ENCODE measurements at places on chromosomes 11 and 22. TPM values are rescaled to one million over a fixed set of nuclear protein-coding genes. Genes with fewer than 3 reads are reported as not detected.

- no peak for DNase-seq
These were observed 2.2 kb downstream of the SMCO4 start for GRCh38 chr11:93540896-93541553.

- DNase-seq = no peak
These were observed 5.7 kb downstream of the ZFTA start for GRCh38 chr11:63762654-63763495.

DNA sequence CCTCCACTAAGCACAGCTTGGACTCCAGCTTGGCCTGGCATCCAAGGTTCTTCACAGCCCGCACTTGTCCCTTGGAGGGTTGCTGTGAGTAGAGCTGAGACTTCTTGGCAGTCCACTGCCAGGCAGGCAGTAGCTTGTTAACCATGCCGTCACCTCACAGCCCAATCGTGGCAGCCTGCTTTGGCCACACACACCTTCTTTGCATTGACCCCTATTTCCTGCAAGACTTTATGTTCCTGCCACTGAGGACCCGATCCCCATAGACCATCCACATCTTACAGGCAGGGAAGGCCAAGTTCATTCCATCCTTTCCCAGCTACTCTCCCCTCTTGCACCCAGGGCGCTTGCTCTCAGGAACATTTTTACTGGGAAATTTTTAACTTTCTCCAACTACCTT is 2.5 kb upstream of the PYGM start:
- no peak for DNase-seq

GRCh38 chr11:44192462-44193100 is 97.1 kb downstream of the EXT2 start:
- no peak for DNase-seq

DNA sequence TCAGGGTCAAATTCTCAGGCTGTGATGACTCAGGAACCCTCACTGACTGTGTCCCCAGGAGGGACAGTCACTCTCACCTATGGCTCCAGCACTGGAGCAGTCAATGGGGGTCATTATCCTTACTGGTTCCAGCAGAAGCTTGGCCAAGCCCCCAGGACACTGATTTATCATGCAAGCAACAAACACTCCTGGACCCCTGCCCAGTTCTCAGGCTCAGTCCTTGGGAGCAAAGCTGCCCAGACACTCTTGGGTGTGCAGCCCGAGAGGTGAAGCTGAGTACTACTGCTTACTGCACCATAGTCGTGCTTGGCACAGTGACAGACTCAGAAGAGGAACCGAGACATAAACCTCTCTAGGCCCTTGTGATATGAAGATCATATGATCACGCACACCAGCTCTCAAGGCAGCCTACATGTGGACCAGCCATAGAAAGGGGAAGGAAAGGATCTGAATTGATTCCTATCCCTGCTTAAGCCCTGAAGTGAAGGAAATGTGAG is 58.2 kb downstream of the ZNF280B start:
- DNase-seq = no peak

GRCh38 chr11:119699227-119699626 is 29.8 kb downstream of the NECTIN1 start:
- DNase-seq = no peak

DNA sequence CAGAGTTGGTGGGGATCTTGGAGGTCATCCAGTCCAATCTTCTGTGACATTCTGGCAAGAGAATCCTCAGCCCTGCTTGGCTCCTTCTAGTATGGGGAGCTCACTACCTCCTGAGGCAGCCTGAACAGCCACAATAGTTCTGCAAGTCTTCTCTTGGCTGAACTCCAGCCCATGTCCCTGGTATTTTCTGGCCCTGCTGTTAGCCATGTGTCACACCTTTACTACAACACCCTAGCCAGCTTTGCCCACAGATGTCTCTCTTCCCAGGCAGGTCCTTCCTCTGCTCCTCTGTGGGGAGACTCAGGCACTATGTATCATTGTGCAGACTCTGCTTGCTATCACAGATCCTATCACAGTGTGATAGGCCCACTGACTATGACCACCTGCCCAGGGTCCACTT is 297.7 kb downstream of the CTTN start:
- no peak for DNase-seq

GRCh38 chr11:66694732-66695207 is 17.1 kb upstream of the RBM4B start:
- DNase-seq = peak; percentile 96

- DNase-seq = no peak
These were observed 1.5 kb downstream of the CLCF1 start for GRCh38 chr11:67371911-67372320.

GRCh38 chr11:24635588-24636290 is 138.9 kb downstream of the LUZP2 start:
- peak; percentile 18 for DNase-seq

- DNase-seq = no peak
These were observed 7.9 kb upstream of the FLRT1 start for GRCh38 chr11:64027651-64028397.

DNA sequence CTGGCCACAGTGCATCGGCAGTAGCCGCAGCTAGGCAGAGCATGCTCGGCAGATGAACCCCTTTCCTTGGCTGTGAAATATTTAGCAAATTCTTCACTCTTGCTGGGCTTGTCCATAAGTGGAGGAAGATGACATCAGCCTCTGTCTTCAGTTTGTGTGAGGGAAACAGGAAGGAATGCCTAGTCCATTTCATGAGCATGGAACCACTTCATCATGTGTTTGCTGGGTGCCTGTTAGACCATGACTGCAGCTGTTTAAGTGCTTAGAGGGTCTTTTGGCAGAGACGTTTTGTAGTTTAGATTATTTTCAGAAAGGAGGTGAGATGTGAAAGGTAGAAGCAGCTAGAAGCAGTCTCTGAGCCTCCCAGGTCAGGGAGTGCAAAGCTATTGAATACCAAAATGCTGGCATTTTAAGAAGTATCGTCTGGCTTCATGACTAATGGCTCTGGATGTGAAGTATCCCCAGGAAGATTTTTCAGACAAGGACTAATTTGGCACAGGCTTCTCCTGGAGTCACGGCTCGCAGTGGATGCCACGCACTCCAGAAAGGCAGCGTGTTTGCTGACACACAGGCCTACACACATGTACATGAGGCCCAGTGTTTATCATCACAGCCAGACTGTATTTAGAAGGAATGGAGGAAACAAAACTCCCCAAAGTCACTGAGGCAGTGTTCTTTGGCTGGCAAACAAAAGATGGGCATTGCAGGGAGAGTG is 43.1 kb upstream of the GRAMD1B start:
- DNase-seq = no peak

DNA sequence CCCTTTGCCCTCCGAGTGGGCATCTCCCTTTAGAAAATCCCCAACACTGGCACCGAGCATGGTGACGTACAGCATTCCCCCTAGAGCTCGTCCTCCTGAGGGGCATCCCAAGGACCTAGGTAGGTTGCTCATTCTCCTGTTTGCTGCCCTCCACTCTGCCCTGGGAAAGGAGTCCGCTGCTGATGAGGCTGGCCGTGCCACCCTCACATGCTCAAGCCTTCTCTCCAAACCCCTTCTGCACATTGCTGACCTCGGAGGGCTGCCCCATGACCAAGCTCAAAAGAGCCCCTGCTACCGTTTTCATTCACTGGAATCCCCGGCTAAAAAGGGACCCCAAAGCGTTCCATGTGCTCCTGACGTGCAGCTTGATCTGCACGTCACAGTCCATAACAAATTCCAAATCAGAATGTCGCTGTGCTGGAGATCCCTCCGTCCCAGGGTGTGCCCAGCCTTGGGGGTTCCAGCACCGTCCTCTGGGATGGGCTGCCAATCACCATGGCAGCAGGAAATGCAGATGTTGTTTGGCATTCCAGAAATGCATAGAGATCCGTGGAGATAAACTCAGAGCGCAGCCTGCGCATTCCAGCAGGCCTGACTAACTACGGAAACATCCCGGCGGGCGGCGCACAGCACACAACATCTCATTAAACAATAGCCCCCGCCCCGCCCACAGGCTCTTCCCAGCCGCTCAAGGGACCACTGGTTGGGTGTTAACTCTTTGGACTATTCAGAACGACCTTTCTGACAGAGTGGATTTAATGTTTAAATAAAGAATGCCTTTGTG is 26.3 kb upstream of the GNB1L start:
- DNase-seq = peak; percentile 95

GRCh38 chr11:114036958-114037357 is 22.6 kb upstream of the ZBTB16 start:
- DNase-seq = no peak

DNA sequence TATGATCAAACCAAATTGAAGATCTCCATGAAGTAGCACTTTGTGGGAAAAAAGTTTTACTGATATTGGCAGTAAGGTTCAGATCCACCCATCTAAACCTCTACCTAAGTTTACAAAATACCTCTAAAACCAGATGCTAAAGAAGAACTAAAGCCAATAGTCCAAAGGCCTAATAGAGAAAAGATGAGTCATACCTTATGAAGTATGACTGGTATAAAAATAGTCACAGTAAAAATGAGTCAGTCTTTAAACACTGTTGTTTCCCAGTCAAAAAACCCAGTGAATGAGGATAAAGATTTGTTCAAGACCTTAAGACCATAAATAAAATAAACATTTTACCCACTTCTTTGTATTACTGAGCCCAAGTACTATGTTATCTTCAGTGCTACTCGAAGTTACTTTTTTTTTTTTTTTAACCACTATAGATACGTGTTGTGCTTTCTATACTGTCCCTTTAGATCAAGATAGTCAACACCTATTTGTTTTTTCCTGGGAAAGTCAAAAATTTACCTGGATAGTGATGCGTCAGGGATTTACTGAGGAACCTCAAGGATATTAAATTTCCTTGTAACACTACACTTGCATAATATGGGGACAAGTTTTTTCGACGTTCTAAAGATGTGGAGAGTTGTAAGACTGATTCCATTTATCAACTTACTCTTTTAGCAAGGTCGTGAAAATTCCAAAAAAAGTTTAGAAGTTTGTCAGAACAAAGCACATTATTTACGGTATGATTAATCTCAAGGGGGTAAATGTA is 87.3 kb downstream of the CCDC73 start:
- DNase-seq = peak; percentile 89

DNA sequence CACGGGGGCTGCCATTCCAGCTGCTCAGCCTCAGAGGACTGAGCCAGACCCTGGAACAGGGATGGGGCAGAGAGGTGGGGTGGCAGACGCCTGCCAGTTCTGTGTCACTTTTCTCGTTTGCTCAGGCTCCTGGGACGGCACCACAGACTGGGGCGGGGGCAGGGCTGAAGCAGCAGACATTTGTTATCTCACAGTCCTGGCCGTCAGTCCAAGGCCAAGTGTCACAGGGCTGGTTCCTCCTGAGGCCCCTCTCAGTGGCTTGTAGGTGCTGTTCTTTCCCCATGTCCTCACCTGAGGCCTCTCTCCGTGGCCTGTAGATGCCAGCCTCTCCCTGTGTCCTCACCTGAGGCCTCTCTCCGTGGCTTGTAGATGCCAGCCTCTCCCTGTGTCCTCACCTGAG is 24.7 kb downstream of the TPCN2 start:
- DNase-seq = no peak

DNA sequence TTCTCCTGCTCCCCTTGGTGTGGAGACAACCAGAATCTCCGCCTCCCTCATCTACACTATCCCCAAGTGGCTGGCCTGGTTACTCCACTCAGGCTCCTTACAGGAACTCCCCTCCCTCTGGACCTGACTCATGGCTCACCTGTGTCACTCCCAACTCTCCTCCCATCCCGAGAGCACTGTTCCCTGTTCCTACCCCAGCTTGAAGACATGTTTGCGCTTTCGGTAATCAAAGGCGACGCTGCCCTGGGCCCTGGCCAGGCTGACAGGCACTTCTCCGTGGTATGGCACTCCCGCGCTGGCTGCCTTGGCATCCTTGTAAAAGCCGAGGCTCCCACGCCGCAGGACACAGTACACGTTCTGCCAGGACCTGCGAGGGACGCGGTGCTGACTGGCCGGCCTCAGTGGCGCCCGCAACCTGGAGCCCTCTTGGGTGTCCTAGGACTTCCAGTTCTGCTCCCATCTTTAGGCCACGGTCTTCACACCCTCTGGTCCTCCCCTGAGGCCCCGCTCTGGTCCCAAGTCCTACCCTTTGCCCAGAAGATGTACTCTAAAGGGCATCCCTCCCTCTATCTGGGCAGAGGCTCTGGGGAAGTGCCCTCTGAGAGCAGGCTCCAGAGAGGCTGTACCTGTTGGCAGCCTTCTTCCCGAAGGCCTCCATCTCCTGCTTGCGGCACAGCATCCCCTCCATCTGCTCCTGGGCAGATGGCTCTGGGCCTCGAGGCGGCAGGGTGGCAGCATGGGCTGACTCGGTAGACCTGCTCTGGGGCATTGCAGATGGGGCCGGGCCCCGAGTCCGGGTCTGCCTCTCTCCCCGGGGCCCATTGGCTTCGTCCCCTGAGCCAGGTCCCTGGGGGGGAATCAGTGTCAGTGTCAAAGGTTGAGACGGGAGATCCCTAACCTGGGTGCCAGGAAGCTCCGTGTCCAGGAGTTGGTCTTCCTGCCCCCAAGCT is 9.4 kb upstream of the RBM4B start:
- DNase-seq = no peak

DNA sequence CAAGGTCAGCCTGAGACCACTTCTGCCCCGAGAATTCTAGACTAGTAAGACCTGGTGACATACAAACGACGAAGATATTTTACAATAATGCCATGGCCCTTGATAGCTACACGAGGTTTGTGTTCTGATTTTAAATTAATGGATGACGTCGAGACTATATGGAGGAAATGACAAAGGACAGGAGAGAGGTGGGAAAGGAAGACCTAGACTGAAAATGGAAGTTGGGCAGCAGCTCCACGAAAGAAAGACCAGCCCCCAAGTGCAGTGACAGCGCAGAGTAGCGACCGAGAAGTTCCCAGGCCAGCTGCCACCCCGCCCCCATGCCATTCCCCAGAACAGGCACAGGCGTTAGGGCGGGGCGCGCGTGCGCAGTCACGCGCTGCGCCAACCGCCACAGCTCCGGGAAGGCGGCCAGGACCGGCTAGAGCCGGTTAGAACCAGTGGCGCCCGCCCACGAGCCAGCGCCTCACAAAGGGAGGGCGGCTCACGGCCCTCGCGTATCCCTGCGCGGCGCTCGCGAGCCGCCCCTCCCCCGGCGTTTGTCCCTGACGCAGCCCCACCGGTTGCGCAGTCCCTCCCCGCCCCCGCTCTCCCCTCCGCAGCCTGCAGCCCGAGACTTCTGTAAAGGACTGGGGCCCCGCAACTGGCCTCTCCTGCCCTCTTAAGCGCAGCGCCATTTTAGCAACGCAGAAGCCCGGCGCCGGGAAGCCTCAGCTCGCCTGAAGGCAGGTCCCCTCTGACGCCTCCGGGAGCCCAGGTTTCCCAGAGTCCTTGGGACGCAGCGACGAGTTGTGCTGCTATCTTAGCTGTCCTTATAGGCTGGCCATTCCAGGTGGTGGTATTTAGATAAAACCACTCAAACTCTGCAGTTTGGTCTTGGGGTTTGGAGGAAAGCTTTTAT is 1.5 kb upstream of the MALAT1 start:
- peak; percentile 96 for DNase-seq

GRCh38 chr11:19577976-19578619 is 134.5 kb upstream of the NAV2 start:
- peak; percentile 72 for DNase-seq

DNA sequence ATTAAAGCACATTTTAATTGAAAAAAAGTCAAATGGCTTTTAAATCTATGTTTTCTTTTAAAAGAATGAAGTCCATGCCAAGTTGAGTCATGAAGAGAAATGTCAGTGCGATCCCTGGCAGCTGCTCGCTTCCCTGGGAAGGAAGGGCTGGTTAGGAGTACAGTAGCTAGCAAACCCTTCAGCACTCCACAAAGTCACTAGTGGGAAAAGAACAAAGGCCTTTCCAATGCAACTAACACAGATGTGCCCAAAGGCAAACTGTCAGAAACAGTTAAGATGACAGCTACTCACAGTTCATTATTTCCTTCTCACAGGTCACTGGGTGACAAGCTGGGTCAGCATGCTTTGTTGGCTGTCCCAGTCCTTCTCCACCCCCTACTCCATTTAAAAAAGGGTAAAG is 308.7 kb downstream of the DCDC1 start:
- DNase-seq = no peak

The PLAAT3 gene
- total RNA-seq = 60.1 TPM

The SLC1A2 gene
- total RNA-seq = 0.41 TPM

The B3GAT1 gene
- 4.8 TPM for total RNA-seq
